ENCODE measurements at places on chromosomes 1 and 21.

GRCh38 chr1:185541871-185542301 lies 192.3 kb upstream of the HMCN1 start:
- DNase-seq = no peak

DNA sequence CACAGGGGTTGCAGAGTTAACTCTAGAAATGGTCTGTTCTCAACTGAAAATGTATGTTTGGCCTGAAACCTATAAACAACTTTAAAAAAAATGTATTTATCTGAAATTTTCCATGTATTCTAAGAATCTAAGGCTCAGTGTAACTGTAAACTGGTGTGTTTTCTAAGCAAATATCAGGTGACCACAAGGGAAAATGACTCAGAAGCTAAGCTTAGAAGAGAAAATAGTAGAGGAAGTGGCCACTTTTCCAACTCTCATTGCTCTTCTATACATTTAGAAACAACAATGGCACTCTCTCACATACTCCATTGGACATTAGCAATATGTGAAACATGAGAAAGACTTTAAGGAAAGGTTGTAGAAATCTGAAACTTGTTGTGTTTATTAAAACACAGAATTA lies 7.5 kb downstream of the TNFSF18 start:
- DNase-seq = peak; percentile 84

GRCh38 chr1:151368393-151369301 lies 3.9 kb downstream of the SELENBP1 start:
- DNase-seq = peak; percentile 19

GRCh38 chr1:84862810-84863251 lies 30.2 kb downstream of the LPAR3 start:
- no peak for DNase-seq
